ENCODE measurements at places on chromosomes 12 and 14.

- no peak for DNase-seq
Measured at GRCh38 chr12:107103516-107103915, 10.2 kb upstream of the CRY1 start.

DNA sequence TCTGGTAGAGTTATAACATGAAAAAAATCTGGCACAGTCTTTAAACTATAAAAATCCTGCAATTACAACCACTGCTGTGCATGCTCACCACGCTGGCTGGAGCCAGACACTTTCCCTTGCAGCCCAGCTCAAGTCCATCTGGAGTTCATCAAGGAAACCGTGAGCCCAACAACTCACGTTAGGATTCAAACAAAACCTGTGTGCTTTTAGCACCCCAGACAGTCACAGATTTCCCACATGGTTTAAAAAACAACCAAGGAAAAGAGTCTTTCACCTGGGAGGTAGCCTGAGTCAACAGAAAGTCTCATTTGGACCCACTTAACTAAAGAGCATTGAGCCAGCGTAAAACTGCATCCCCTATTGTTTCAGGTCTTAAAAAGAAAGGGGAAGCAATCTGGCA is 4.7 kb downstream of the LRIG3 start:
- peak; percentile 58 for DNase-seq

GRCh38 chr12:115108129-115109100 is 424.4 kb upstream of the TBX3 start:
- DNase-seq = no peak

- DNase-seq = no peak
Measured at GRCh38 chr12:10075451-10075850, 23.3 kb downstream of the CLEC1A start.

- no peak for DNase-seq
Measured at GRCh38 chr12:122060081-122060501, 18.5 kb upstream of the MLXIP start.

GRCh38 chr12:1830981-1831963 is 10.9 kb downstream of the LRTM2 start:
- DNase-seq = peak; percentile 72

DNA sequence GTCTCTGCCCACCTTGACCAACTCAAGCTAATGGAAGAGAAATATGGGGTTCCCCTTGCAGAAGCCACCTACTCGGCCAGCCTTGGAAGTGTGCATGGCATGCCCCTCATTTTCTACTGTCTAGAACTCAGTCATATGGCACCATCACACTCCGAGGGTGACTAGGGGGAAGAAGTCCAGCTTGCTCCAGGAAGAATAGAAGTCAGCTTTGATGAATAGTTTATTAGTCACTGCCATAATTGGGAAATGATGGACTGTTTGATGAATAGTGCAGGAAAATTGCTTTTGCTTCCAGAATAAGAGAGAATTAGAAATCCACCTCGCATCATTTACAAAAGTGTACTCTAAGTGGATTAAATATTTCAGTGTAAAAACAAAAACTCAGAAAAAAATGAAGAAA is 1030.6 kb downstream of the VRK1 start:
- DNase-seq = no peak

- no peak for DNase-seq
Measured at GRCh38 chr12:53208435-53208834, 1.4 kb upstream of the ITGB7 start.

DNA sequence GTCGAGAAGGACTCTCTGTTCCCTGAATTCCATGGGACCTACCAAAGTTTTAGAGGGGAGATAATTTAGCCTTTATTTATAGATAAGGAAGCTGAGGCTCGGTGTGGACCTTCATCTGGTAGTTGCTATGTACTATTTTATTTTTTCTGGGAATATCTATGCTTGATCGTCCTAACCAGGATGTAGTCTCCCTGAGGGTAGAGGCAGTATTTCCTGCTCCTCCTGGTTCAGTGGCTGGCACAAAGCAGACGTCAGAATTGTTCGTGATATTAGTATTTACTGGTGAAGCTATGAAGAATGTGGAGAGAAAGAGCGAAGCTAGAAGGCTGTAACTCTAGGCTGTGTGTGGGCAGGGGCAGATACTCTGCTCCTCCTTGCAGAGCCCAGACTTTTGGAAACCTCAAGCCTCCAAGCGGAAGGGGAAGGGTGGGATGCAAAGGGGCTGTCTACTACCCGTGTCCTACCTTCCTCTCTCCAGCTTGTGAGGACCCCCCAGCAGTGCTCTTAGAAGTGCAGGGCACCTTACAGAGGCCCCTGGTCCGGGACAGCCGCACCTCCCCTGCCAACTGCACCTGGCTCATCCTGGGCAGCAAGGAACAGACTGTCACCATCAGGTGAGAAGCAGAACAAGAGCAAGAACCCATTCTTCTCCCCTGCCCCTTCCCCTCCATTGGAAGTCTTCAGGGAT is 1.4 kb downstream of the LRP10 start:
- peak; percentile 21 for DNase-seq

DNA sequence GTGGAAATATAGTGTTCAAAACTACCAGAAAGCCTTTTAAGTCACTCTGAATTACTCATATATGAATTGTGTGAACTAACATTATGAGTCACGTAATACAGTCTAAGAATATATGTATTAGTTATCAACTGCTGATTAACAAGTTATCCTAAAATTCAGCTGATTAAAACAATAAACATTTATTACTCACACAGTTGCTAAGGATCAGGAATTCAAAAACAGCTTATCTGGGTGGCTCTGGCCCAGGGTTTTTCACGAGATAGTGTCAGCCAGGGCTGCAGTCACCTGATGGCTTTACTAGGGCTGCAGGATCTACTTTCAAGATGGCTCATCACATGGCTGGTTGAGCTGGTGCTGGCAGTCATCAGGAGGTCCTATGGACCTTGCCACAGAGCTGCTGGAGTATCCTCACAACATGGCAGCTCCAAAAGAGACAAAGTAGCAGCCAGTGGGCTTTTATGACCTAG is 36.5 kb downstream of the CORO1C start:
- peak; percentile 32 for DNase-seq

- DNase-seq = peak; percentile 63
Measured at GRCh38 chr14:50039734-50040400, 76.5 kb downstream of the VCPKMT start.

- peak; percentile 16 for DNase-seq
Measured at GRCh38 chr12:95615749-95616148, 64.5 kb upstream of the USP44 start.

- no peak for DNase-seq
Measured at GRCh38 chr12:3285570-3285969, 205.4 kb upstream of the PRMT8 start.

DNA sequence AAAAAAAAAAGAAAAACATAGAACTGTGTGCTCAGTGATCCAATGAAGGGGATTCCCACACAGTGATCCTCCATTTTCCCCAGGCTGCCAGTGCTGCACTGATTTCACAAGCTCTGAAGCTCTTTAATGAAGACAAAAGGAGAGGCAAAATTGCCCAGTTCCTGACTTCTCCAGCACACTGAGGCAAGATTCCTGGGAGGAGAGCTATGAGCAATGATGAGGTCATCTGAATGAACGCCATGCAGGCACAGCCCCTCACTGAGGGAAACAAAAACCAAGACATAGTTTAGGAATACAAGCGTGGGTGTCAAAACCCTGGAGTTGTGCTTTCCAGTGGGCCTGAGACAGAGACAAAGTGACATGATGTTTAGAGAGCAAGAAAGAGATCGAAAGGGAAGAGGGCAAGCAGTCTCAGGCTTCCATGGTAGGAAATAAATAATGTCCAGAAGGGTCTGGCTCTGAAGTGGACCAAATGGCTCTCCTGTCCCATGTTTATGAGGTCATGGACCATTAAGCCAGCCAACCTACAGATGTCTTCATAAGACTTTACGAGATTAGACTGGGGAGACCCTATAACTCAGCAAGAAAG is 40.9 kb upstream of the SMUG1 start:
- DNase-seq = peak; percentile 96

DNA sequence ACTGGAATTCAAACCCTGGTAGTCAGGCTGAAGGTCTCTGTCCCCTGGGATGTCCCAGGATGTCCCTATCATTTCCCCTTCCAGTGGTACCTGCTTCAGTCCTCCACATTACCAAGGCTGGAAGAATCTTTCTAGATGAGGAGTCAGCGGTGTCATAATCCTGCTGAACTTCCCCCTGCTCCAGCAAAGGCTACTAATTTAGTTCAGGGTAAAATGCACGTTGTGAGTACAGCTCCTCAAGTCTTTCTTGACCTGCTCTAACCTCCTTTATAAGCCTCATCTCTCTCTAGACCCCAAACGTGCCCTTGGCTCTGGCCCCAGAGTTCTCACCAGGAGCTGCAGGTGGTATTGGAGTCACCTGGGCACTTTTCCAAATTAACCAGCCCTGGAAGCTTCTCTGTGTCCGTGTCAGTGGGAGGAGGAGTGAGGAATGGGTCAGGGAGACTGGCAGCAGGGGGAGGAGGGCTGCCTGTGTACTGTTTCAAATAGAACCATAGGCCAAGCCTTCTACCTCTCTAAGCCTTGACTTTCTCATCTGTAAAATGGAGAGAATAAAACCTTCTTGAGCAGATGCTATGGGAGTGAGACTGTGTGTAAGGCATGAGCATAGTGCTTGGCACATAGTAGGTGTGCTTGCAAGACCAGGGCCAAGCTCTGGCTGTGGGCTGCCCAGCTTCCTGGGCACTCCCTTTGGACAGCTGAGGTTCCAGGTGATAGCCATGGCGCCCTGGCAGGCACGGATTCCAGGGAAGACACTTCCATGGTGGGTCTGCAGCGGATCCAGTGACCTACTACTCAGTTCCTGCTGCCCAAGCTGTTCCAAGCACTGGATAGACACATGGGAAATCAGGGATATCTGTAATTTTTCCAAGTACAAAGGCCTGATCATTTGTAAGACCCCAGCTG is 24.5 kb downstream of the ASB2 start:
- DNase-seq = no peak

DNA sequence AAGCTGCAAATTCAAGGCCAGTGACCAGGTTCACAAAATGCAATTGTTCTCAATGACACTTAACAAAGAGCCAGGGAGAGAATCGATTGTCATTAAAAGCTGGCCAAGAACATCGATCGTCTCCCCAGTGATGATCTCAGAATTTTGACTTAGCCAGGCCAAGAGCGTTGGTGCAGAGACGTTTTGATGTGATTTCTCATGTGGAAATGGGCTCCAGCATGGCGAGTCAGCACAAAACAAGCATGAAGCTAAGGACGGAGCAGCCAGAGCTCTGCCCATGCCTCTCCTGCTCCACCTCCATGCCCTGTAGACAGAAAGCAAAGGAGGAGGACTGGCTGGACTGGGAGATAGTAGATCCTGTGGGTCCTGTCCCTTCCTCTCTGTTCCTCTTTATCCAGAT is 270.8 kb downstream of the FOXN3 start:
- DNase-seq = no peak

- DNase-seq = no peak
Measured at GRCh38 chr12:94769047-94769420, 118.7 kb upstream of the TMCC3 start.

DNA sequence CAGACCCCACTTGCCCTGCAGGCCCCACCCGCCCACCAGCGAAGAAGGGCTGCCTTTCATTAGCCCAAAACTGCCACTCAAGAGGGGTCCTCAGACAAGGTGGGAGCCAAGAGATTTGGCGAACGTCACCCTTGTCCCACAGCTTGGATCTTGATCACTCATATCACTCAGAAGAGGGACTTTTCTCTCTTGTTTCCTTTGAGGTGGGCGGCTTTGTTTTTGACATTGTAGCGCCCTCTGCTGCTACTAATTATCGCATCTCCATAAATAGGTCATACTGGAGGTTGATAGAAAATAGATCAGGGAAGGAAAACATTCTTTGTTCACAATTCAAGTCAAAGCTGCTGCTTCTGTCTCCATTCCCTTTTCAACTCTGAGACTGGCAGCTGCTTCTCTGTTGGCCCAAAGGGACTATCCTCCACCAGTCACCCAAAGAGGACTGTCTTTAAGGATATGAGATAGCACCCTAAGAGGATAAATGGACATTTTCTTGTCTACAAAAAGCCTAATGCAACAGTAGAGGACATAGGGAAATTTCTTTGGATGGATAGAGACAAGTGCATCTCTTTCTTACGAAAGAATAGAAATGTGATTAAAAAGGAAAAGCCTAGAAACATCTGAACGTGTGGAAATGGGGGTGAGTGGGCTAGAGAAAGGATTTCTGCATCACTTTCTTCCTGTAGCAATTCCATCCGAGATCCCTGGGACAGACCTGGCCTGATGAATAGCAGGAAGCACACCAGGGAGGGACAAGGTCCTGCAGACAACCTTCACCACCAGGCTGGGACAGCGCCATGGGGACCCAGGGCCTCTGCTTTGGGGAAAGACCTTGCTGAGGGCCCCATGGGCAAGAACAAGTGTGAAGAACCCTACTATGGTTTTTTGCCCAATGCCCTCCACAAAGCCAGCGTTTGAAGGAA is 115.8 kb downstream of the DAD1 start:
- peak; percentile 76 for DNase-seq

DNA sequence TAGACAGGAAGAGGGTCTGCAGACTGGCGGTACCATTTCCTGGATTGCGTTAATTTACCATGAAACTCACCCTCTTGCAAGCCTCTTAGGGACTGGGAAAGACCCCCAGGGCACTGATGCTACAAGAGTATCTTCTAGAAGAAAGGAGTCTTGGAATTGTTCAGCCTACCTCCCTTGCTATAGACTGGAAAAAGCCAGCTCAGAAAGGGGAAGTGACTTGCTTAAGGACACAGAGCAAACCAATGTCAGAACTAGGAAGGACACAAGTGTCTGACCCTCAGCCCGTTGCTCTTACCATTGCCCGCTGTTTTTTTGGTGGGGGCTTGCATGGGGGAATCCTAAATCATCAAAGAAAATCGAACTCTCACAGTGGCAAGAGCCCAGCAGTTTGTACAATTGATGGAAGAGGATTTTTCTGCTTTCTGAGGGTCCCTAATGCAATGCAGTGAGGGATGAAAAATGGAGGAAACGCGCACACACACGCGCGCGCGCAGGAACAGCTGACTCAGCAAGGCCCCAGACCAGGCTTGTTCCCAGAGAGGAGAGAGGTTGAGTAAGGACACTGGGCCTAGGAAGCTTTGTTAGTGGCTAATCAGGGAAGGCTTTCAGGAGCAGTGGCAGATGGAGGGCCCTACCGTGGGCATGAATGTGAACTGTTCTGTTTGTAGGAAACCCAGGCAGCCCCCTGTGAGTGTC is 50.9 kb downstream of the RIN3 start:
- DNase-seq = no peak

DNA sequence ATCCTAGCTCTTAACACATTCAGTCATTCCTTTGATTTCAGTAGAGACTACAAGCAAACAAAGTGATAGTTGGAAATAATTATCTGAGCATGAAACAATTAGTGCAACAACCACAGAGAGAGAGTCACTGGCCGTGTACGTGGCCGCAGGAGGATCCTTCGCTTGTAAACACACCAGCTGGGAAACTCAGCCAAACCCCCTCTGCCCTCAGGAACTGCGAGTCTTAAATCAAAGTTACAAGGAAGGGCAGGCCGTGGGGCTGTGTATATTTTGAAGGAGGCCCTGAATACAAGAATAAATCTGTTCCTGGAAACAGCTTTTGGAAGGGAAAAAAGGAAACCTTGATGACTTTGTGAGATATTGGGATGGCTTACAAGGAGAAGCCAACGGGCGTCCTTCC is 164.5 kb downstream of the ANO2 start:
- DNase-seq = no peak

GRCh38 chr12:96989916-96990315 is 82.9 kb downstream of the NEDD1 start:
- DNase-seq = peak; percentile 10

GRCh38 chr12:43812926-43813325 is 6.8 kb upstream of the TWF1 start:
- no peak for DNase-seq
